Activated CD8-positive, alpha-beta T cell treated with anti-CD3 and anti-CD28 coated beads, Interleukin-2, amount 10 ng/mL, durations not matched to agents 7 days and 5 days (primary cell): ENCODE measurements at places on chromosomes 3 and 15. TPM values are rescaled to one million over a fixed set of nuclear protein-coding genes. Genes with fewer than 3 reads are reported as not detected.

Gene EAF2
- total RNA-seq = 12.8 TPM

Gene DNAH1
- 20.2 TPM for total RNA-seq

Gene IFT122
- total RNA-seq = 25.6 TPM

Gene STX19
- not detected for total RNA-seq

Gene ALDH1L1
- not detected for total RNA-seq

Gene ZNF385D
- total RNA-seq = not detected

Gene CCR9
- not detected for total RNA-seq

Gene NT5DC2
- total RNA-seq = 52.8 TPM

Gene ZIC1
- total RNA-seq = not detected

Gene GOLGA8R
- total RNA-seq = 9.5 TPM

Gene FANCD2OS
- total RNA-seq = not detected

Gene BBS4
- total RNA-seq = 11.6 TPM

GRCh38 chr3:190579514-190580137 lies 65.7 kb downstream of the IL1RAP start:
- H3K4me3 ChIP-seq = no peak overlapping the region
- H3K36me3 ChIP-seq = peaks cover 21% of the 10 kb centered on the region
- peaks cover 18% of the 10 kb centered on the region for H3K4me1 ChIP-seq
- H3K27ac ChIP-seq = no peak overlapping the region

DNA sequence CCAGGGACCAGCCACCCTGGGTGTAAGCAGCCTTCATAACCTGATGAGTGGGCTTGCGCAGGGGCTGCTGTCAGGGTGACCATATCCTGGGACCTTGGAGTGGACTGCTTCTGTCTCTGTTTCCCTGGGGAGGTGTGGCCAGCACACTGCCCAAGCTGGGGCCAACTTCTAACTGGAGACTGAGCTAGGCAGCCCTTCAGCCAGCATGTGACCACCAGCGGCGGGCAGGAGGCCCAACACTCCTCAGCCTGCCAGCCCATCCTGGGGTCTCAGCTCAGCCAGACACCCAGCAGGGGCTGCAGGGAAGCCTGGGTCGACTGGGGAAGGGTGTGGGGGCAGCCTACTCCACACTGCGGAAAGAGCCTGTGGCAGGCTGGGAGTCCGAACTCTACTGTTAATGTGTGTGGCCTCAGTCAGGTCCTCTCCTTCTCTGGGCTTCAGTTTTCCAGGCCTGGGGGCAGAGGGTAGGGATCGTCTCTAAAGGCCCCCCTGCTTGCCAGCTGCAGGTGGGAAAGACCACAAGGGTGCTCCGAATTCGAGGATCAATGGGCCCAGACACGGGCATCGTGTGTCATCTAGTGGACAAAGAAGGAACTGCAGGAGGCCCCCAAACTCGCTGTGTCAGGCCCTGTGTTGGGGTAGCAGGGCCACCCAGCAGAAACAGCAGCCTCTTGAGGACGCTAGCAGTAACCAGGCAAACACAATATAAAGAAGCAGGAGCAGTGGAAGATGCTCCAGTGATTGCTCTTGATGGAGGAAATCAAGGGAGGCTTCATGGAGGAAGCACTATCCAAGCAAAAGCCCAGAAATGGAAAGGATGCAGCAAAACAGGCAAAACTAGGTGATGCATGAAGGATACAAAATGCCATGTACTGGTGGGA lies 2.0 kb upstream of the SEMA3G start:
- DNase-seq = peak; percentile 83
- H3K36me3 ChIP-seq = no peaks in the 10 kb centered on the region
- peak overlapping the region; percentile 63 for H3K27ac ChIP-seq
- peaks cover 19% of the 10 kb centered on the region for H3K4me1 ChIP-seq
- no peak overlapping the region for H3K4me3 ChIP-seq
- no peaks in the 10 kb centered on the region for H3K27me3 ChIP-seq

DNA sequence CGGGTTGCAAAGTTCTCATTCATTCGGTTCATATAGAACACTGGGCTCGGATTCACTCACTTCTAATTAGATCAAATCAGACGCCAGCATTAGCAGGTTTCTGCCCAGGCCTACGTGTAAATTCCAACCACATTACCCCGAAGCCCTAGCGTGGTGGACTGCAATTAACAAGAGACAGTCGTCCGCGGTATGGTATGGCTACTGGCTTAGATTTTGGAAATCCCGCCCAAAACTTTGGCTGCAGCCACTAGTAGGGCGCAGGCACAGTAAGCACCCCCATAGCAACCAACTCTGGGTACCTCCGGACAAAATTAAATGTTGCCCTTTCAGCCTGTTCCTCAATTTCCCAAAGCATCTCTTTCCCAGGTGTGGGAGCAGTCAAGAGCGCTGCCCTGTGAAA lies 771 bp downstream of the RARRES1 start:
- no peak for DNase-seq
- peak overlapping the region; percentile 36 for H3K4me3 ChIP-seq
- H3K27ac ChIP-seq = no peak overlapping the region
- H3K27me3 ChIP-seq = no peaks in the 10 kb centered on the region

- peaks cover 3% of the 10 kb centered on the region for H3K27me3 ChIP-seq
- H3K27ac ChIP-seq = no peak overlapping the region
- no peak for DNase-seq
- H3K4me3 ChIP-seq = no peak overlapping the region
Measured at GRCh38 chr3:14351617-14352001, 50.8 kb upstream of the SLC6A6 start.

- H3K27ac ChIP-seq = no peak overlapping the region
- DNase-seq = no peak
- H3K4me1 ChIP-seq = no peaks in the 10 kb centered on the region
- no peak overlapping the region for H3K4me3 ChIP-seq
- H3K36me3 ChIP-seq = no peaks in the 10 kb centered on the region
- H3K27me3 ChIP-seq = no peaks in the 10 kb centered on the region
Measured at GRCh38 chr3:7734456-7734855, 767.2 kb upstream of the LMCD1 start.

DNA sequence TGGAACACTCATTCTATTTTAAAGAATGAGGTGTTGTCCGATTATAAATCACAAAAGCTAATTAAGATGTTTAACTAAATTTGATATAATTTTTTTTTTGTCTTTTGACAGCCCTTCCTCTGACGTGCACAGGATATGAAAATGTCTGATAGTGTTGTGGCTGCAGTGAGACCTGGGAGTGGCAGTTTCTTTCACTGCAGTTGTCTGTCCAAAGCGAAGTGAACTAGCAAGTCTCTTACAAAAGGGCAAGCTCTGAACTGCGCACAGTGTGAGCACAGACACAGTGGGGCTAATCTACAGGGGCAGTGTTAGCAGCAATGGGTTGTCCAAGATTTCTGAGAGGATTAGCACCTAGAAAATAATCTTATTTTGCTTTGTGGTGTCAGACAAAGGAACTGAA lies 29.1 kb upstream of the MYRIP start:
- H3K27me3 ChIP-seq = no peaks in the 10 kb centered on the region
- H3K27ac ChIP-seq = no peak overlapping the region
- no peaks in the 10 kb centered on the region for H3K4me1 ChIP-seq
- no peak for DNase-seq
- H3K4me3 ChIP-seq = no peak overlapping the region

GRCh38 chr15:69049976-69050375 lies 35.5 kb downstream of the NOX5 start:
- no peak overlapping the region for H3K4me3 ChIP-seq
- peaks cover 4% of the 10 kb centered on the region for H3K27me3 ChIP-seq
- no peak for DNase-seq
- no peaks in the 10 kb centered on the region for H3K4me1 ChIP-seq
- H3K36me3 ChIP-seq = no peaks in the 10 kb centered on the region
- no peak overlapping the region for H3K27ac ChIP-seq

GRCh38 chr3:194945508-194945907 lies 259.8 kb downstream of the FAM43A start:
- H3K4me1 ChIP-seq = no peaks in the 10 kb centered on the region
- DNase-seq = no peak
- no peak overlapping the region for H3K27ac ChIP-seq
- H3K36me3 ChIP-seq = no peaks in the 10 kb centered on the region
- peaks cover 6% of the 10 kb centered on the region for H3K27me3 ChIP-seq

GRCh38 chr15:41561777-41562145 lies 2.7 kb downstream of the TYRO3 start:
- H3K36me3 ChIP-seq = no peaks in the 10 kb centered on the region
- peaks cover 40% of the 10 kb centered on the region for H3K27me3 ChIP-seq
- H3K27ac ChIP-seq = no peak overlapping the region
- no peak overlapping the region for H3K4me3 ChIP-seq
- no peak for DNase-seq

GRCh38 chr3:52181543-52181942 lies 16.4 kb upstream of the ALAS1 start:
- H3K27me3 ChIP-seq = peaks cover 2% of the 10 kb centered on the region
- H3K36me3 ChIP-seq = no peaks in the 10 kb centered on the region
- H3K4me1 ChIP-seq = peaks cover 17% of the 10 kb centered on the region
- no peak overlapping the region for H3K27ac ChIP-seq
- H3K4me3 ChIP-seq = no peak overlapping the region
- no peak for DNase-seq

GRCh38 chr3:34301313-34301712 lies 502.9 kb downstream of the PDCD6IP start:
- H3K36me3 ChIP-seq = no peaks in the 10 kb centered on the region
- H3K27me3 ChIP-seq = no peaks in the 10 kb centered on the region
- no peaks in the 10 kb centered on the region for H3K4me1 ChIP-seq
- H3K4me3 ChIP-seq = no peak overlapping the region
- no peak for DNase-seq

DNA sequence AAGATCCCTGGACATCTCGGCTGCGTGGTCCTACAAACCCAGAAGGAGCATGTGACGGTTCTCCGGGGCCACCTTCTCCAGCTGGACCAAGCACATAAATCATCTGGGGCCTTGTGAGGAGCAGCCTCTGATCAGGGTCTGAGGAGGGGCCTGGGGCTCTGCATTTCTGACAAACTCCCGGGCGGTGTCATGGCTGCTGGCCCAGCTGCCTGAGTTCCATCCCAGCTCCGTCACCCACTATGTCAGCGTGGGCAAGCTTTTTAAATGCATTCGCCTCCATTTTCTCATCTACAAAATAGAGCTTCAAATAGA lies 126.3 kb upstream of the MEF2A start:
- H3K36me3 ChIP-seq = no peaks in the 10 kb centered on the region
- DNase-seq = no peak

- H3K4me1 ChIP-seq = peaks cover 21% of the 10 kb centered on the region
- H3K36me3 ChIP-seq = peaks cover 5% of the 10 kb centered on the region
- H3K27ac ChIP-seq = no peak overlapping the region
- H3K27me3 ChIP-seq = peaks cover 16% of the 10 kb centered on the region
- no peak overlapping the region for H3K4me3 ChIP-seq
Measured at GRCh38 chr3:101131767-101132166, 138.5 kb upstream of the ABI3BP start.

DNA sequence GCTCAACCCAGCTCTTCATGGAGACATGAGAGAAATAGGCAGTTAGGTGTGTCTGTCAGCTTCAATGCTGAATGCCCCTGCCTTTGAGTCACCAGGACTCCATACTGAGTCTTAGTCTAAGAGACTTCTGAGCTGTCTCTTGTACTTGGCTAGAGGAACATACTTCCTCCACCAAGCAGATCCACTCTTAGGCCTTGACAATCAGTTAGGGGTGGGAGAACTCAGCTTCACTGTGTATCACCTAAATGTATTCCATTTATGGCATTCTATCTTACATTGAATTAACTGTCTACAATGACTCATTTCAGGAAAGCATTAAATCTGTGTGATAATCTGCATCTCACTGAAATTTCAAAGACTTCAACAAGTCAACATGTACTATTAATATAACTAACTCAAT lies 66.0 kb downstream of the STAC start:
- no peak for DNase-seq
- H3K4me1 ChIP-seq = no peaks in the 10 kb centered on the region
- H3K4me3 ChIP-seq = no peak overlapping the region
- H3K27me3 ChIP-seq = no peaks in the 10 kb centered on the region
- H3K36me3 ChIP-seq = no peaks in the 10 kb centered on the region

- no peak for DNase-seq
- no peaks in the 10 kb centered on the region for H3K27me3 ChIP-seq
- peaks cover 19% of the 10 kb centered on the region for H3K4me1 ChIP-seq
- H3K4me3 ChIP-seq = no peak overlapping the region
- no peak overlapping the region for H3K27ac ChIP-seq
Measured at GRCh38 chr3:122886251-122886650, 91.4 kb downstream of the SLC49A4 start.

DNA sequence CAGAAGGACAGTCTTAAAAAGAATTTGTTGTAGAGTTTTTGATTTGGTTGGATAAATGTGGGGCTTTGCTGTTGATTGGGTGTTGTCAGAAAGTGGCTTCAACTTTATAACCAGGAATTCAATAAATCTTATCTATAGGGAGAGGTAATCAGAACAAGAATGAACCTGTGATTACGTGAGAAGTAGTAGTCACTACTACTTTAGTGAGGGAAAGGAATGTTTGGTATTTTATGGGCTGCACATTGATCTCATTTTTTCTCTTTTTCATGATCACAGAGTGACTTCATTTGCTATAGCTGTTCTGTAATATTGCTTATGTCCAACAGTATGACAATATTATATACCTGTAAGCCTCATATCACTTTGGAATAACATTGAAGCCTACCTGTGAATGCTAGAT lies 485.2 kb upstream of the BCHE start:
- no peaks in the 10 kb centered on the region for H3K4me1 ChIP-seq
- H3K27me3 ChIP-seq = no peaks in the 10 kb centered on the region
- H3K27ac ChIP-seq = no peak overlapping the region
- H3K4me3 ChIP-seq = no peak overlapping the region
- H3K36me3 ChIP-seq = no peaks in the 10 kb centered on the region

GRCh38 chr15:67805666-67806516 lies 19.4 kb upstream of the SKOR1 start:
- no peak overlapping the region for H3K4me3 ChIP-seq
- no peak overlapping the region for H3K27ac ChIP-seq
- no peak for DNase-seq
- no peaks in the 10 kb centered on the region for H3K27me3 ChIP-seq

- H3K27ac ChIP-seq = no peak overlapping the region
- no peak for DNase-seq
Measured at GRCh38 chr3:95994338-95994737, 820.1 kb upstream of the EPHA6 start.

DNA sequence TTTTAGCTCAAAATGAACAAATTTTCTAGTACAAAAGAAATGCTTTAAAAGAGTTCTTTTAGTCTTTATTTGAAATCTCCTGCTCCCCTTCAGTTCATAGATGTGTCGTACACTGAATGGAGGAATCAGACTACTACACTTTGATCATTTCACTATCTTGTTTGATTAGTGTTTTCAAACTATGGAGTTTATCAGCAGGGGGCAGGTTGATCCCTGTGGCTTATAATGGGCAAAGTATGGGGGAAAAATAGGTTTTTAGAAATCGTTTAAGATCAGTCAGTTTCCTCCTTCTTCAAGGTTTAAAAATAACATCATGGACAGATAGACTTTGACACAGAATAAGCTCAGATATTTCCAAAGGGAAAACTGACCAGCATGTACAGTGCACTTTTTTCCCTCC lies 701.7 kb downstream of the CADM2 start:
- no peak overlapping the region for H3K4me3 ChIP-seq
- DNase-seq = no peak
- H3K4me1 ChIP-seq = no peaks in the 10 kb centered on the region
- H3K36me3 ChIP-seq = no peaks in the 10 kb centered on the region
- H3K27ac ChIP-seq = no peak overlapping the region
- H3K27me3 ChIP-seq = no peaks in the 10 kb centered on the region

DNA sequence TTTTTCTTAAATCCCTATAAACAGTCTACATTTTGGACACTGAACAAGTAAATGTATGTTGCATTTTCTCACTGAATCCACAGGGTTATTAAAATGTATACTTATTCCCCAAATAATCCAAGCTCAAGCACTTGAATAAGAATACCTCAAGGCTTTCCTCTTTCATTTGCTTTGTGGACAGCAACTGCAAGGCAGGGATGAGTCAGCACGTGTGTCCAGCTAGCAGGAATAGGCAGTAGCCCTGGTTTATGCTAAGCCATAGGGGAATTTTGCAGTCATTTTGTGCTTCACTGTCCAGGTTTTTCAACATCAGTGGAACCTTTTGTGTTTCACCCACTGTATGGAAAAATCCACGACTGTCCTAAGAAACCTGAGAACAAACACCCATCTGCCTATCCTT lies 96.7 kb upstream of the KCNMB2 start:
- no peak overlapping the region for H3K27ac ChIP-seq
- no peaks in the 10 kb centered on the region for H3K4me1 ChIP-seq
- no peaks in the 10 kb centered on the region for H3K27me3 ChIP-seq
